Central memory CD4-positive, alpha-beta T cell (primary cell): ENCODE measurements at places on chromosomes 1 and 21.

DNA sequence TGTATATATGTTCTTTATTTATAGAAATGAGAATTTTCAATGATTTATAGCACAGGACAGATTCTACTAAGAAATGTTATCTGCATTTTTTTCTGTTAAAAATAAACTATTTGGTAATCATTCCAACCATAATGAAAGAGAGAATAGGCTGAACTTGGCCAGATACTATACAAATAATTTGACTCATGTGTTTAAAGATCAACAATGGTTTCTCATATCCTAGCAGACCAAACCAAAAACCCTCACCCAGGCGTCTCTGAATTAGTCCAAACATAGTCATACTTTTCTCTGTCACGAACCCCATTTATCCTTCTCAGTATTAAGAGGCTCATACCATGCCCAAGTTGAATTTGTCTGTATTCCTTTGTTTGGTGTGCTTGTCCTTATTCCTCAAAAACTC is 40.3 kb downstream of the RPE65 start:
- no peak for DNase-seq

GRCh38 chr21:36175771-36176565 is 19.3 kb downstream of the DOP1B start:
- no peak for DNase-seq

- DNase-seq: no peak
Measured at GRCh38 chr1:98367426-98367825, 294.1 kb upstream of the SNX7 start.

- DNase-seq: no peak
Measured at GRCh38 chr21:45267390-45267760, 20.3 kb downstream of the POFUT2 start.

DNA sequence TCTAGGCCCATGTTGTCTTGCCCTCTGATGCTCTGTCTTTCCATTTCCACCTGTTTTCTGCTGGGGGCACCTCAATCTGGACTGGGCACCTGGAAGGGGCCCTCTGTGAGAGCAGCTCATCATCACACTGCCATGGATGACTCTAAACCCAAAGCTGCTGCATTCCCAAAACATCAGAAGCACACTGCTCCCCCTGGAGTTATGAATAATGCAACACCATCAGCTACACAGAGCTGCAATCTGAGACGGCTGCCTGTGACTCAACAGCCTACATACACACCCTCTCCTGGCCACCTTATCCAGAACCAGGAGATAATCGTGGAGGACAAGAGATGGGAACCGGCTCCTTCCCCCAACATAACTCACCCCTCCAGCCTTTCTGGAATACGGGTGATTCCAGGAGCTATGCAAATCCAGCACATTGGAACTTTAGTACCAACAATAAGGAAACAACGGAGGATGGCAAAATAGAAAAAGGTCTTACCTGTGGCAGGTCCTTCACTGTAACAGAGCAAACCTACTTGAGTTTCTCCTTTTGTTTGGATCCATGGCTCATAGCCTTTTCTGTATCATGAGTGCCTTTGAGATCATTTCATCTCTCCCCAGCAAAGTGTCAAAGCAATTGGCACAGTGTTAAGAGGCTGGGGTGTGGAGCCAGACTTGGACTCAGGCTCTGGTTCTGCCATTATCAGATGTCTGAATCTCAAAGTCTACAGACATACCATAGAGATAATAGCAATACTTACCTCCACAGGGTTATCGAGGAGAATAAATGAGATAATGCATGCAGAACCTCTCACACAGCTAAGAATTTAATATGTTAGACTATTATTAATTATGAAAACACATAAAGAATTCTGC is 29.3 kb downstream of the AK2 start:
- peak; percentile 17 for DNase-seq

DNA sequence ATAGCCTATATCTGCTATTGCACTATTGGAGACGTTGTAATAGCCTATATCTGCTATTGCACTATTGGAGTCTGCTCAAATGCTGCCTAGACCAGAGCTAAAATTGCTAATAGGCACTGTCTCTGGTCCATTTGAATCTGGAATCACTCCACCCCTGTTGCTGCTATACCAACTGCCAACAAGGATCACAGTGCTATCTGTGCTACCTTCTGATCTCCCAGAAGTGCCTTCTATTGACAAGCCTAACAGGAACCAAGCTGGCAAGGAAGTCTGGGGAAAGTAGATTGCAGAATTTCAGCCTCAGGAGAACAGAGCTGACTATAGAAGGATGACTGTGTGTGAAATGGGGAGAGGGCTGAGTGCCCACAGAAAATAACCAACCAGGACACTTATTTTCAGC is 15.9 kb downstream of the RWDD3 start:
- DNase-seq: no peak

- DNase-seq: peak; percentile 9
Measured at GRCh38 chr1:167121375-167122120, 27.7 kb downstream of the STYXL2 start.

GRCh38 chr1:31694964-31695313 is 8.9 kb downstream of the COL16A1 start:
- DNase-seq: no peak

GRCh38 chr1:16621300-16621658 is 7.9 kb upstream of the NBPF1 start:
- no peak for DNase-seq

GRCh38 chr1:165763442-165763841 is 5.2 kb downstream of the TMCO1 start:
- DNase-seq: no peak

DNA sequence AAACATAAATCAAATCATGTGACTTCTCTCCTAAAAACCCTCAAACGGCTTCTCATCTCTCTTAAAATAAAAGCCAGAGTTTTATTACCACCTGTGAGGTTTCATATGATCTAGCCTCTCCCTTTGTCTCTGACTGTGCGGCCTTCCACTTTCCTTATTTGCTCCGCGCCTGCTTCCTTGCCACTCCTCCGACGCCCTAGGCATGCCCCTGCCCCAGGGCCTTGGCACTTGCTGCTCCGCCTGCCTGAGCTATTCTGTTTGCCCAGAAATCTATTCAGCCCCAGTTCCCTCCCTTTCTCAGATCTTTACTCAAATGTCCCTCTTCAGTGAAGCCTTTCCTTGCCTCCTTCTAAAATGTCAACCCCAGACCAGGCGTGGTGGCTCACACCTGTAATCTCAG is 57.5 kb upstream of the DISP3 start:
- no peak for DNase-seq

DNA sequence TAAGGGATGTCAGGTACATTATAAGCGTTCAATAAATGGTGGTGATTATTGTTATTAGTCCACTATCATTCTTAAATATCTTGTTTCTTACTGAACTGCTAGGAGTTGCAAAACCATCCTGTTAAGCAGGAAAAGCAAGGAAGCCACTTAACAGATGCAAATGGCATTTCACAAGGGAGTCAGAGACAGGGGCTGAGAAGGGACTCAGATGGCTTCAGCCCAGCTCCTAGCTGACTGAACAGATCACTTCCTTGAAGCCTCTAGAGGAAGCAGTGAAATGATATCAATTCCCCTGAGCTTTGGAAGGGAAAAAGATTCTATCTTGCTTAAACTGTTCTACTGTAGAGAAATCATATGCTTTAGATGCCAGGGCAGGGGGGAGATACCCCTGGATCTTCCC is 151.5 kb downstream of the ST6GALNAC5 start:
- no peak for DNase-seq

- no peak for DNase-seq
Measured at GRCh38 chr1:191222206-191222605, 744.5 kb upstream of the BRINP3 start.

- DNase-seq: no peak
Measured at GRCh38 chr21:42093186-42093585, 22.1 kb downstream of the UMODL1 start.

DNA sequence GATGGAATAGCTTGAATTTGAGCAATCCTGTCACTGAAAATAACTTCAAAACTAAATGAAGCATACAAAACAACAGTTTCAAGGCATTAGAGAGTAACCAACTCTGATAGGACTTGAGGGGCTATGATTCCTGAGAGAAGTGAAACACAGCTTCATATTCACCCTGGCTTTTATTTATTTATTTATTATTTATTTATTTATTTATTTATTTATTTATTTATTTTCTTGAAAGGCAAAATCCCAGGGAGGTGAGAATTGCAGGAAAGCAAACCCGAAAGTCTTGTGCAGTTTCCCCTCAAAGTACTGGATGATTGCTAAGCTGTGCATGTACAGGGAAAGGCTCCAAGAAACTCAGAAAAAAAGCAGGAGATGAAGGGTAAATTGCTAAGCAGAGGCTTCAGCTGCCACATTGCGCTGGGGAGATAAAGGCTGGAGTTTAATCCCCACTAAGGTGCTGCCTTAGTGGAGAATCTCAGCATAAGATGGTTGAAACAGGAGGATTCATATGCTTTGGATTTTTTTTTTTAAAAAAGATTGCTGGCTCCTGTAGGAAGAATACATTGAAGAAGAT is 72.9 kb upstream of the COL24A1 start:
- DNase-seq: no peak

DNA sequence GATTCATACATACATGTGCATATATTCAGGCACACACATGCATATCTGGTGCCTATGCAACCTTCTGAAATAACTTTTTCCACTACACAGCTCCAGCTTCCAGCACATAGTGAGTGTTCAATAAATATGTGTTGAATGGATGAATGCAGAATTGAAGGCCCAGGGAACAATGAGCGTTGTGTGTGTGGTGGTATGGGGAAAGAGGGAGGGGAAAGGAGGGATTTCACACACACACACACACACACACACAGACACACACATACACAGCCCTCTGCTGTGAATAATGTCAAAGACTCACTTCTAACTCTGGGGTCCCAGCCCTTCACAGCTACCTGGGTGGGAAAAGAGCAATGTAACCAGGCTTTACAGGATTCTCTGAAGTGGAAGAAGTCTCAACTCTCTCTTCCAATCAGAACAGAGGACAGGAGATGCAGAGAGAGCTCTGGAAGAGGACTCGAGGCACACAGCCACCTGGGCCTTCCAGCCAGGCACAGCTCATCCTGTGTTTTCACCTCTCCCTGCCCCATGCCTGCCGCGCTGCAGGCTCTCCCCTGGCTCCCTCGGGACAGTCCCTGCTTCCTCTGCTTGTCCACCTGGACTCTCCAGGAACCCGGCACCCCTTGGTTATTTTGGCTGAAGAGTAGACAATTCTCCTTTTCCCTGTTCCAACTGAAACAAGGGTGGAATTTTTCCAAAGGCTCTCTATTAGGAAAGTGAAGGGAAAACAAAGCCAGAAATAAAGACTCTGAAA is 5.4 kb upstream of the IGSF8 start:
- DNase-seq: no peak

DNA sequence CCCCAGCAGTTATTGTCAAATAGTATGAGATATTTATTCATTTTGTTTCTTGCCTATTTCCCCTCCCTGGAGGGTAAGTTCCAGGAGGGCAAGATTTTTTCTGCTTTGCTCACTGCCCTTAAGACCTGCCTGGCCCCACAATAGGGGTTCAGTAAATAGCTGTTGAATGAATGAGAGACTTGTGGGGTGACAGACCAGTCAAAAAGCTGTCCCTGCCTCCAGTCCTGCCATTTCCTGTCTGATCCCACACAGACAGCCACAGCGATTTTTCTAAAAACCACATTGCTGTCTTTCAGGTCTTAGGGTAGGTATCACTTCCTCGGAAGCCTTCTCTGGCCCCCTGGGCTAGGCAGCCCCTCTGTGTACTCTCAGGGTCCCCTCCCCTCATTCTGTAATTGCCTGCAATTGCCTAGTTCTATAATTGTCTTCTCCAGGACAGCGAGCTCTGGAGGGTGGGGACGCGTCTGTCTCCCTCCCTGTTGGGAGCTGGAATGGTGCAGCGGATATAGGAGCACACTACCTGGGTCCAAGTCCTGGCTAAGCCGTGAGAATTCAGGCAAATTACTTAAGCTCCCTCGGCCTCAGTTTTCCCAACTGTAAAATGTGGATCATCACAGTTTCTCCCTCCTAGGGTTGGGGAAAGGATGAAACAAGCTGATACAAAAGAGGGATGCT is 1.8 kb upstream of the EXTL1 start:
- no peak for DNase-seq

GRCh38 chr1:170535418-170535817 is 3.5 kb downstream of the GORAB start:
- no peak for DNase-seq

DNA sequence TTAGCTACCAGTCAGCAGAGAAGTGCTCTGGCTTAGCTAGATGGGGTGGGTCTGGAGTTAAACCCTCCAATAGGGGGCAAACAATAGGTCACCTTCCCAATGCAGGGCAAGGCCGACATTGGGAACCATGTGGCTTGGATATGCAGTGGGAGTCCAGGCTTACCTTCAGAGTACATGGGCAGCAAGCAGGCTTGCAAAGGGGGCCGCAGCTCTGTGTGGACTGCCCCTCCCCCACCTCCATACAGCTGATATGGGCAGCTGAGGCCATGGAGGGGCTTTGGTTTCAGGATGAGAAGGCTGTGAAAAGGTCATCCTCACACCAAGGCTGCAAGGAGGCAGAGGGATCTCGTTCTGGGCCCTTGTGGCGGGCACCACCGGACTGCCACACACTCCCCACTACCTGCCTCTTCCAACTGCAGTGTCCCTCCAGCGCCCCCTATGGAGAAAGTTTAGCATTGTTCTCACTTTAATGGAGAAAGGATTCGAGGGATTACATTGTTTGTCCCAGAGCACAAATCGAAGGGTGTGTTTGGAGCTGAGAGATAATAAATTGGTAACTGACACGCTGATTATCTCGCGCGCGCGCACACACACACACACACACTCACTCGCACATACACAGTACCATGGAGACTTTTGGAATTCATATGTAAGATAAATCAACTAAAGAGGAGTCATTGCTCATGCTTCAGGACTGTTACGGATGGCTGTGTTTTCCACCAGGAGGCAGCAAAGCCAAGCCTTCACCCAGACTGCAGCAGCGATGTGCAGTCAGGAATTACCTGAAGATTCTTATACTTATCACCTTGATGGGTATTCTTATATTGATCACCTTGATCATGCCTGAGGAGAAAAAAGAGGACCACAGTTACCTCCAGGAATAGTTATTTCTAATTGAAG is 7.0 kb upstream of the SMCP start:
- DNase-seq: no peak

DNA sequence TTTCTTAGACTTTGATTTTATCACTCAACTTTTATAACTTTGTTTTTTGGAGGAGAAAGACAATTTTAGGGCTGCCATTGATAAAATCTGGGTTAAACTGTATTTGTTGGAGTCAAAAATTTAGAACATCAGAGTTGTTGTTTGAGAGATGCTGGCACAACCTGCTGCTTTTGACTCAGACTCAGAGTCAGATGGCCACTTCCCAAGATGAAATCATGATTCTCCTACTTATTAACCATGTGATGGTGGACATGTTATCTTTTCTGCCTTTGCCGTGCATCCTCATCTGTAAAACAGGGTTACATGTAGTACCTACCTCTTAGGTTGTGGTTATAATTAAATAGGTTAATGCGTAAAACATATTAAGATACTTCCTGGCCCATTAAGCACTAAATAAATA is 71.2 kb downstream of the PLA2G4A start:
- DNase-seq: no peak
